ENCODE measurements at places on chromosomes 12 and 14. TPM values are rescaled to one million over a fixed set of nuclear protein-coding genes. Genes with fewer than 3 reads are reported as not detected.

Gene TPPP2
- total RNA-seq = not detected

Gene ITGA7
- 0.68 TPM for total RNA-seq

Gene TAS2R46
- 2.4 TPM for total RNA-seq

Gene GLIPR1L1
- total RNA-seq = not detected

Gene OR11H7
- not detected for total RNA-seq

Gene MYF5
- not detected for total RNA-seq

Gene PTPN6
- 3.4 TPM for total RNA-seq

Gene TDRD9
- total RNA-seq = 3.0 TPM

Gene TMEM119
- under 0.01 TPM for total RNA-seq

Measured in dermis blood vessel endothelial cell (primary cell).